Activated naive CD8-positive, alpha-beta T cell treated with anti-CD3 and anti-CD28 coated beads for 36 hours (primary cell): ENCODE measurements at places on chromosomes 2 and 18.

- no peak for DNase-seq
Measured at GRCh38 chr2:190468814-190469569, 60.8 kb downstream of the MFSD6 start.

DNA sequence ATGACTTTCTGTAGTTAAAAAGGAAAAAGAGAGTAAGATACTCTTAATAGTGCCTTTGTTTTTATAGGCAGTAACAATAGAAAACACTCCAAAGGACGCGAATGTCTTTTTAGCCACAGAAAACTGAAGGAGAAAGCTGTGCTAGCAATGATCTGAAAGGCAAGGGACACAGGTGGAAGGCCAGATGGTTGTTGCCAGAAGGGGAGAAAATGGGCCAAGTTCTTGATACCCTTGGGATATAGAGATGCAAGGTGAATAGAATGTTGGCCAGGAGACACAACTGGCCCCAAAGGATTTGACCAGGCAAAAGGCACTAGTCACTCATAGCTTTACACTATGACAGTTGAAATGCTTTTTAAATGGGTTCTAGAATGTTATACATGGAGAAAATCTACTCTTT lies 180.0 kb downstream of the NRXN1 start:
- no peak for DNase-seq

DNA sequence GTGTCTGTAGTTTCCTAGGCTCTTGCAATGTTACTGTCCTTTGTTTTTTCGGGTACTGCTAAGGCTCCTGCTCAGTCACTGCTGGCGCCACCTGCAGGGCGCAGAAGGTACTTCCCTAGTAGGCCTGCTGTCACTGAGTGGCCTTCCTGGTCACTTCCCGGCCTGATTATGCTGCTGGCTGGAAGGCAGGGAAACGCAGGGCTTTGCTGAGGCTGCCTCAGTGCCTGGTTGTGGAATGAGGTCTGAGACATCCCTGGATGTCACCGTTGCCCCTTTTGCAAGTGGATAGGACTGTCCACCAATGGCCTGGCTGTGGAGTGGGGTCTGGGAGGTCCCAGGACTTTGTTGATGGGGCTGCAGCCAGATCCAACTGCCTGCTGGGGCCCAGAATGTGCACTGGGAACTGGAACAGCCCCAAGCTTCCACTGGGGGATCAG lies 13.1 kb downstream of the DAW1 start:
- peak; percentile 57 for DNase-seq

- DNase-seq = no peak
Measured at GRCh38 chr2:3177891-3178577, 199.6 kb downstream of the EIPR1 start.

DNA sequence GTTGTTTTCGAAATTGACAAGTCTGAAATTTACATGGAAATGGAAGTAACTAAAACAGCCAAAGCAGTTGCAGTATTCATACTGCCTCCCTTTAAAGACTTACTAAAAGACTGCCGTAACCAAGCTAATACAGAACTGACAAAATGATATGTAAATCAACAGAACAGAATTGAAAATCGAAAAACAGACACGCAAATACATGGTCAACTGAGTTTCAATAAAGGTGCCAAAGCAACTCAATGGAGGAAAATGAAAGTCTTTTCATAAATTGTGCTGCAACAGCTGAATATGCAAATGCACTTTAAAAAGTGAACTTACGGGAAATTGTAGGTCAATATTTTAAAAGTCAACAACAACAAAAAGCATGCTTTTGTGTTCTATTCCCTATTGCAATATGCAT lies 34.2 kb downstream of the TMEM131 start:
- DNase-seq = no peak

GRCh38 chr2:180733330-180733729 lies 247.1 kb upstream of the UBE2E3 start:
- no peak for DNase-seq

DNA sequence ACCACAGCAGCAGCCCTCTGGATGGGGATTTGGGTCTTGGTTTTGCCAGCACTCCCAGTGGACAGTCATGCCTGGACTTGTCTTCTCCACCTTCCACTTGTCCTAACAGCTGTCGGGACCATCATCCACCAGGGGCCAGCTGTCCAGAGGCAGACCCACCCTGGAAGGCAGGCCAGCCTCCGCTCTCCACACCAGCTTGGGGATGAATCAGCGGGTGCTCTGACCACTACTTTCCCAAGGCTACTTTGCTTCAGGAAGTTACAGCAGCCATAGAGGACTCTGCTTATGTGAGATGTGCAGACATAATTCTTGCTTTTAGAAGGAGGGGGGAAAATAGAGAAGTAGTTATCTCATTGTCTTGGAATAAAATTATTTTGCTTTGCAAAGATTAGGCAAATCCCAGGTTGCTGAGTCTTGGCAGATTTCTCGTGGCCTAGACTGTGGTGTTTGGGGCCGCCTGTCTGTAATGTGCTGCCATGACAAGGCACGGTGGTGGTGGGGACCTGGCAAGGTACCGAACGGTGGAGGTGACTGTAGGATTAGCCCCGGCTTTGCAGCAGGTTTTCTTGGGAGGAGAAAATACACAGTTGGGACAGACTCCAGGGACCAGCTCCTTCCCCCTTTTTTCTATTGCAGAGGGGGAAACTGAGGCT lies 148.7 kb downstream of the AGAP1 start:
- DNase-seq = no peak

GRCh38 chr2:161283926-161284325 lies 24.3 kb upstream of the PSMD14 start:
- DNase-seq = no peak

DNA sequence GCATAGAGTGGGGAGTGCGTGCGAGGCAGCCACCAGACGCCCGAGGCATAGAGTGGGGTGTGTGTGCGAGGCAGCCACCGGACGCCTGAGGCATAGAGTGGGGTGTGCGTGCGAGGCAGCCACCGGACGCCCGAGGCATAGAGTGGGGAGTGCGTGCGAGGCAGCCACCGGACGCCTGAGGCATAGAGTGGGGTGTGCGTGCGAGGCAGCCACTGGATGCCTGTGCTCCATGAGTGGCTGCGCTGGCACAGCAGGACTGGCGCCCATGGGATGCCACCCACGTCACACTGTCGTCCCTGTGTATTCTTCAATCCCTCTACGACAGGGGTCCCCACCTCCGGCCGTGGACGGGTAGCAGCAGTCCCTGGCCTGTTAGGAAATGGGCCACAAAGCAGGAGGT lies 221.9 kb downstream of the HDAC4 start:
- no peak for DNase-seq

- DNase-seq = peak; percentile 53
Measured at GRCh38 chr2:25877431-25878360, 591 bp downstream of the ASXL2 start.

GRCh38 chr2:127084611-127085316 lies 22.2 kb downstream of the BIN1 start:
- DNase-seq = peak; percentile 50

DNA sequence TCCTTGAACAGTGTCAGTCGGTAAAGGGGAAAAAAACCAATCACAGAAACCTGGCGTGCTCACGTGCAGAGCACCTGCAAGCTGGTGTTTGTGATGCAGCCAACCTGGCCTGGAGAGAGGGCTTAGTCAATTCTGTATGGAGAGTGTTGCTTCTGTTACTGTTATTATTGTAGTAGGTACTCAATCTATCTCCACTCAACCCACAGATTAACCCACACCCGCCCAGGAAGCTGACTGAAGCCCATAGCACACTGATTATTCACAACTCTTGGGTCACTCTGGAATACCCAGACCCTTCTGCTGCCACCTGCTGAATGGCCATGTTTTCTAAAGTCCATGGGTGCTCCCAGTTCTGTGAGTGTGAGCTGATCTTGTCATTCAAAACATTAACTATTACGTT lies 53.9 kb downstream of the TNFRSF11A start:
- DNase-seq = no peak

DNA sequence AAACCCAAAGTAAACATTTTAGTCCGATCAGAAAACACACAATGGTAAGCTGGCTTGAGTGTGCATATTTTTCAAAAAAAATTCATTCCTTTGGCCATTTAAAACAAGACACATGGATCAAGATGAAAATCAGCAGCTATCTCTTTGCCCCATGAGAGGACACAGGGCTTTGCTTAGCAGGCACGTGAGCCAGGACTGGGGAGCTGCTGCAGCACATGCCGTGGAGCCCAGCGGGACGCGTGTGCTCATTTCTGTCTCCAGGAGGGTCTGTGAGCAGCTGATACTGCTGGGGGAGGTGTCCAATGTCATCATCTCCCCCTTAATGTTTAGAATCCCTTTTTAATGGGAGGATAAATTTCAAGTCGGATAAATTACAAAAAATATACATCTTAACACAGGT lies 49.8 kb upstream of the CNGA3 start:
- no peak for DNase-seq

DNA sequence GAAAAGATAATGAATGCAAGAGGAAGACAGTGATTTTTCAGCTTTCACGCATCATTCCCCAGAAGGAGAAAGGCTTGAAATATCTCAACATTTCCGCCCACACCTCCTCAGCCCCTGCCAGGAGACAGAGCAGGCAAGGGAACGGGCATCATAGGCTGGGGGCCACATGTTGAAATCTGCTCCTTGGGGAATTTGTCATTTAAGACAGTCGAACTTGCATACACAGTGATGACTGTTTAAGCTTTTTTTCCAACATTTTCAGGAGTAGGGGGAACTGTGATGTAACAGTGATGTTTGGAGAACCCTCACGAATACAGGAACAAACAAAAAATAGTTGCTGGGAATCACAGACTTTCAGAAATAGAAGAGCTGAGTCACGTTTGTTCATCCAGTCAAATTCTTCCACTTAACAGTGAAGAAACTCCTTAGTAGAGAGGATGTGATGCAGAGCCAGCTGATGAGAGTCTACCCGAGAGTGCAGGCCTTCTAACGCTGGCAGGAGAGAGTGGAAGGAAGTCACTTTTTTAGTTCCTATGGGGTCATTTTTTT lies 266.8 kb downstream of the ALPK2 start:
- DNase-seq = no peak

DNA sequence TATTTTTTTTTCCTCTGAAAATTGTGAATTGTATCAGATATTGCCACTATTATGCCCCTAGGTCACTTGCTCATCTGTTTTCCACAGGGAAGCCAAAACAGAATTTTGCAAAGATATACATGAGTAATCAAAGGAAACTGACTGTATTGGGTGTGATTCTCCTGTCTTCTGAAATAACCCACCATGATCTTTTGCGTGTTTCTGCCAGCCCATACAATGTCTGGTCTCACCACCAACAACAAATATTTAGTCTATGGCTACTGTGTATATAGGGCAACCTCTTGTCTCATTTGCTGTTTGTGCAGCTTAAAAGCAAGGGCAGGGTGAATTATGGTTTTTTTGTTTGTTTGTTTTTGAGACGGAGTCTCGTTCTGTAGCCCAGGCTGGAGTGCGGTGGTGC lies 26.5 kb downstream of the EPAS1 start:
- no peak for DNase-seq

- no peak for DNase-seq
Measured at GRCh38 chr18:10681581-10682367, 155.9 kb downstream of the NAPG start.

GRCh38 chr2:1808981-1809422 lies 64.7 kb upstream of the PXDN start:
- DNase-seq = no peak

DNA sequence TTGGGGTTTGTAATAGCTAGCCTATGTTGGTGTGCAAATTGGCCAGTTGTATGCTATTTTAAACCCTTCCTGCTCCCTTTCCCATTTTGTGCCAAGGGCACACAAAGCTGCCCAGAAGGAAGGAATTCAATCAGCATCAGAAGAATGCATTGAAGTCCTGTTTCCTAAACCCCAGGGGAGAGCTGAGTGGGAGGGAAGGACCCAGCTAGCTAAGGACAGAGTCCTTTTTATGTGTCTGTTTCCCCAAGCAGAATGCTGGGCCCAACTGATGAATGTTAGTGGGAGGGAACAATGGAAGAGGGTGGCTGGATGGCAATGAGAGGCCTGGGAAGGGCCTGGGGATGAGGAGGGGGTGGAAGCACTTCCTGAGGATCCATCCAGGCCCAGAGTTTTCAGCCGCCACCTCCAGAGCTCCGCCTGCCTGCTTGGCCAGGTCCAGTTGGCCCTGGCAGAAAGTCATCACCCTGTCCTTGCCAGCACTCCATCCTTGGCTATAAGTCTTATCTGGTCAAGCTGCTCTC lies 32.7 kb downstream of the MEX3C start:
- no peak for DNase-seq

DNA sequence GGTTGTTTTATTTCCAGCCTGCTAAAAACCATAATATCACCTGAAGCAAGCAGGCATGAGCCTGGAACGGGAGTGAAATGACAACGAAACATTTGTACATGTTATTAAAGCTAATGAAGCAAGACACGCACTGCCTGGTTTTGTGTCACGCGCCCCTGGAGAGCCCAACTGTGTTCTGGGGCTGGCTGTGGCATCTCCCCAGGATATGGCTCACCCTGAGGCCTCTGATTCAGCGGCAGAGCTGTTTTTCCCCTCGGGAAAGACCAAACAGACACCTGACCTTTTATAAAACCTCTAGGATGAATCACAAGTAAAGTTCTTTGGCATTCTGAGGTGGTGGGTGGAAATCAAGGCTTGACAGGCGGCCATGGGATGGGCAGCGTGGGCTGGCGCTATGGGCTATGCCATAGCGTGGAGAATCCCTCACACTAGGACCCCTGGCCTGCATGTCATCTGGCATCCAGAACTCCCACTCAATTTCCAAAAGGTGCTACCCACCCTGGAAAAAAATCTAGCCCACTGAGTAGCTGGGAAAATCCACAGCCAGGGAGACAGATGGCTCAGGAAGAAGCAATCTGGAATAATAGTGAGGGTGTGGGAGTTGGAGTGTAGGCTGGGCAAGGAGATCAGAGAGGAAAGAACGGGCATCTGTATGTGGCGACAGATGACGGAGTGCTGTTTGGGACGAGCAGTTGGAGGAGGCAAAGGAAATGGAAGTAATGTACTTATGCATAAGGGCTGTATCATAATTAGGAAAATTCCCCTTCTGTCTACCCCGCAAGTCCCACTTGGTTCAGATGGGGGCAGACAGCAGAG lies 262.0 kb downstream of the AFF3 start:
- no peak for DNase-seq

DNA sequence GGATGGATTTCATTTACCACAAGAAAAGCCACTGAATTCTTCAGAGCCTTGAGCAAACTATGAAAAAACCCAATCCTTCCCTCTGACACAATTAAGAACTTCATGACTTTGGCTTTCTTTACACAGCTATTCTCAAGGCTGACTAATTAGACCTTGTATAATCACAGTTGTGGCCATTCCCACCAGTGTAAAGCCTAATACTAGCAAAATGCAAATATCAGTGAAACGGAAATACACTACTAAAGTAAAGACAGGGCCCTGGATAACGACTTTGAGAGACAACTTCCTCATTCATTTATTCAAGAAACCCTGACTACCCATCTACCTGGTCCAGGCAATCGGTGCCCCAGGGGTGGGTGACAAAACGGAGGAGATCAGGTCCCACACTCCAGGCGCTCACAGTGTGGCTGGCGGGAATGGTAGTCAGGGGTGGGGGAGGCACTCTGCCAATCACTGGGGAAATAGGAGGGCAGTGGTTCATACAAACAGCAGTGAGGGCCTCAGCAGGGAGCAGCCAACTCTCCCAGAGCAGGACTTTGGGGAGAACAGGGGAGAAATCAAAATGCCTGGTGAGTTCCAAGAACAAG lies 28.1 kb downstream of the TMEM163 start:
- DNase-seq = no peak
